ENCODE measurements at places on chromosomes 12 and 14. TPM values are rescaled to one million over a fixed set of nuclear protein-coding genes. Genes with fewer than 3 reads are reported as not detected.

The GNB3 gene
- 4.3 TPM for total RNA-seq

The RFX4 gene
- not detected for total RNA-seq

The KRT2 gene
- not detected for total RNA-seq

The TGFB3 gene
- total RNA-seq: 33.3 TPM

The VRTN gene
- not detected for total RNA-seq

The PLEKHH1 gene
- 3.5 TPM for total RNA-seq

The ACRBP gene
- total RNA-seq: 2.1 TPM

The TMPRSS12 gene
- total RNA-seq: not detected

The NOS1 gene
- 0.71 TPM for total RNA-seq

The RAD51AP1 gene
- 1.7 TPM for total RNA-seq

The MUCL1 gene
- 1.1 TPM for total RNA-seq

The NEUROD4 gene
- total RNA-seq: not detected

The AMN gene
- total RNA-seq: 0.37 TPM

The RNASE13 gene
- not detected for total RNA-seq

The GSG1 gene
- not detected for total RNA-seq

The RFLNA gene
- 0.31 TPM for total RNA-seq

The CINP gene
- 35.3 TPM for total RNA-seq

Data from right cardiac atrium (tissue), 5 donors.